ENCODE measurements at places on chromosomes 3 and 15.
A peak's percentile ranks its signal among the peaks of the same experiment; 100 is the strongest.

DNA sequence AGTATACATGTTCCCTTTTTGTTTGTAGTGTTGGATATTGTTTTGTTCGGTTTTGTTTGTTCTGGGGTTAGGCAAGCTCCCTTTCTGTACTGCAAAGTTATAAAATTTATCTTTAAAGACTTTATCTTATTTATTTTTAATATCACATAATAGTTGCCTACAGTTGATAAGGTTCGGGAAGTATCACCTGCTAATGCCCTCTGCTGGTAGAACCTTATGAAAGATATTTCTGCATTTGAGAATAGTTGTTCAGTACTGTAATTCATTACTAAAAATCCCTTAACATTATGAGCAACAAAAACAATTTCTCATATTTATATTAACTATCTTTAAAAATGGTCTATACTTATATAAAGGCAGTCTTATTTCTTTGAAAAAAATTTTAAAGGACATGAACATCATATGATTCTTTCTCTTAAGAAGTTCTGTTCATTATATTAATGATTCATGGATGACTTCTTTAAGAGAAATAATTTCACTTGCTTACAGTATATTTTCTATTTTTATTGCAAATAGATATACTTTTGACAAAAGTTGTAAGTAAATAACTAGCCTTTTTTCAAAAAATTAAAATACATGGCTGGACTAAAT lies 1126.8 kb downstream of the SI start:
- DNase-seq, result no peak

- peak; percentile 89 for DNase-seq
Measured at GRCh38 chr3:129160891-129161859, at the start of gene ISY1. Gene ISY1, minus strand, starts transcription at chr3:129161063. Its CDS starts 88 bp downstream, at chr3:129160975.

DNA sequence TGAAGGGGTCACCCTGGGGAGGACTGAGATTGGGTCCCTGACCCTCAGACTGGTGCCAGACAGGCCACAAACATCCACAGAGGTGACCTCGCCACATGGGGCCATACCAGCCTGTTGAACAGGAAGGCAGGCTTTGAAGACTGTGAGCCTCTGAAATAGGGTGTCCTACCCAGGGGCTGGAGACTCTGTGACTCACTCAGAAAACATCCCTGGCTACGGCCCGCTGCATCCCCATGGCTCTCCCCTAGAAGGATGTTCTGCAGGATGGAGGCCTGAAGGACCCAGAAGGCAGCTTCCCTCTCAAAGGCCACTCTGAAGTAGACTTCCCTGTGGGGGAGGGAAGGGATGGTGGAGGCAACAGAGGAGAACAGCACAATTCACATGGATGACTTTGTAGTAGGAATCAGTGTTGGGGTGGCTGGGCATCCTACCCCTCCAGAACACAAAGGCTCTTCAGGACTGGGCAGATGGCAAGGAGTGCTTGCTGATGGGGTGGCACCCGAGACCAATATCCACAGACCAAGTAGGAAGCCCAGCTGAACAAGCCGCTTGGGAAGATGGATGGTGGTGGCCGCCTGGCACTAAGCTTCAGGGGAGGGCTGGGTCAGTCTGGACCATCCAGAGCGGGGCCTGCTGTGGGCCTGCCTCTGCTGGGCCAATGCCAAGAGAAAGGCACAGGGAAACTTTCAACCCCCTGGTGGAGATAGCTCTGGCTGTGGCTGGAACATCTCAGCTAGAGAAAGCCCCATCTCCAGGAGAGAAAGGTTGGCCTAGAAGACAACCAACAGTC lies 37.6 kb upstream of the DUSP7 start:
- peak; percentile 45 for DNase-seq

GRCh38 chr3:10764259-10765051 lies 51.6 kb upstream of the SLC6A11 start:
- DNase-seq, result no peak

DNA sequence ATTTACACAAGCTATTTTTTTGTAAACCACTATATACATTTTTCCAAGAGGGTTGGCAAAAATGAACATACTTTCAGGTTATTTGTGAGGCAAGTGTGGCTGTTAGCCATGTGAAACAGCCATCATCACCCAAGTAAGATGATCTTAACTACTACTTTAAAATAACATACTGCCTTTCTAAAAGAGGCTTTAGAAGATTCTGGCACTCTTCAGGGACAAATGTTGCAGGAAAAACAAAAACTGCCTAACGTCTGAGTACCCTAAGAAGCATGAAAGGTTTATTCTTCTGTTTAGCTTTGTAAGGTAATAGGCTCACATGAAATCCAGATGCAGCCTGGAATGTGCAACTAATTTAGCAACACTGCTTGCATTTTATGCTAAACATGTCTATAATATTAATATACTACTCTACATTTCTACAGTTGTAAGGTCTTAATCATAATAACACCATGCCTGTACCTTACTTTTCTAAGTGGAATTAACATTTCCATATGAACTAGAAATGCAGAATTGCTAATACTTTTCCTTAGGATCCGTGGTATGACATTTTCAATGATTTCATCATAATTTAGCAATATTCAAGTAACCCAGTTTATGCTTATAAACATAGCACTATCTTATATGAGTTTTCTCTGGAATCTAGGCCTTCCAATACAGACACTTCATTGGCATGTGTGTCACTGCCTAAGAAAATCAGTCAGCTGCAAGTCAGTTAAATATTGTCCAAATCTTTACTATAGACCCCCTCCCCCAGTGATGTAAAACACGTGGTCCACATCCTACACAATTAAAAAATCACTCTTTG lies 4.5 kb upstream of the LSAMP start:
- DNase-seq, result no peak

DNA sequence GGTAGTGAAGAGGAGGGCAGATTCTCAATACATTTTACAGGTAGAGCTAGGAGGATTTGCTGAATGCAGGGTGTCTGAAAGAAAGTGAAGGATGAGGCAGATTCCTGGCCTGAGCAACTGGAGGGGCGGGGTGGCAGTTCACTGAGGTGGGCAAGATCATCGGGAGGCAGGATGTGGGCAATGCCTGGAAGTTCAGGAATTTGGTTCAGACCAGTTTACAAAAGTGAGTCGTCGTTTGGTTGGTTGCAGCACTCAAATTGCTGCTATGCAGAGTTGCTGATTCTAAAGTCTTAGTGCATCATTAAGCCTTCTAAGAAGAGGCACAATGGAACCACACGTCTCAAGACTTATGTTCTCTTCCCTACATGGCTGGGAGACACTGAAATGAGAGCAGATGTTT lies 134.0 kb downstream of the MFSD1 start:
- DNase-seq, result no peak

DNA sequence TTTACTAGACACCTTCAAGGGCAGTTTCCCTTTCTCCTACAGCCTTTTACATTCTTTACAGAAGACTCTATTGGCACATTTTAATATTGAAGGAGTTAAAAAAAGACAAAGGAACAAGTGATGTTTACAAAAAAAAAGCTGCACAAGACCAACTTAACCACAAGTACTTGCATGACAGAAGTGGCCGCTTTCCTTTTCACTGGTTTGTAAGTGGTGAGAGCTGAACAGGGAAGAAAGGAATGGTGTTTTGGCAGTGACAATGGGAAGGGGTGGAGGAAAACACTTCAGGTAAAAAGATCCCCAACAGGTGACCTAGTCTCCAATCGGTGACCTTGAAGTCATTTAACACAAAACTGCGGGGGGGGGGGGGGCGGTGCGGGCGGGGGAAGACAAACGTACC lies 1.1 kb downstream of the WDR72 start:
- no peak for DNase-seq

DNA sequence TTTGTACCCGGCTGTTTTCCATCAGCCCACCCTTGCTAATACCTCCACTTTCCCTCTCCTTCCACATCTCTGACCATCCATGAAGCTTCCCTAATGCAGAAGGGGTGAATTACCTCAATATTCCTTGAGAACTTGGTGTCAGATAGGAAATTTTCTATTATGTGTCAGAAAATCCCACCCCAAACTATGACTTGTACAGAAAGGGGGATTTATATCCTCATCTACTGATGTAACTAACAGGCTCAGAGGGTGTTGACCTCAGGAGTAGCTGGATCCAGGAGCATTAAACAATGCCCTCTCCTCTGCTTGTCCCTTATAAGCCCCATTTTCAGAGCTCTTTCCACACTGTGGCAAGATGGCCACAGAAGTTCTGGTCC lies 242.8 kb upstream of the TLE3 start:
- DNase-seq, result no peak

DNA sequence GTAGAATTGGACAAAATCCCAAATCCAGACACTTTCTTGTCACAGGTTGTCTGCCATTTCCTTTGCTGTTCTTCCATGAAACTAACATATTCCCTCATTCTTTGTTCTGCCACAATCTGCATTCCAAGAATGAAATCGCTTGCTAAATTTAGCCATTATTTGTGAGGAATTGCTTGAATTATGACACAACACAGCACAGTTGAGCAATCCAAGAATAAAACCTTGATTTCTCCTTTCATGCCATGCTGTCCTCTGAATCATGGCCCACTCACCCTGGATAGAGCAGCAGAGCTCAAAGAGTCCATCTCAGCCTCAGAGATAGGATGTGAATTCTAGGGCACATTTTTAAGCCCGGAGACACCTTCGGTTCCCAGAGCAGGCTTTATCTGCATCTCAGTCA lies 35.2 kb upstream of the GREM1 start:
- no peak for DNase-seq

DNA sequence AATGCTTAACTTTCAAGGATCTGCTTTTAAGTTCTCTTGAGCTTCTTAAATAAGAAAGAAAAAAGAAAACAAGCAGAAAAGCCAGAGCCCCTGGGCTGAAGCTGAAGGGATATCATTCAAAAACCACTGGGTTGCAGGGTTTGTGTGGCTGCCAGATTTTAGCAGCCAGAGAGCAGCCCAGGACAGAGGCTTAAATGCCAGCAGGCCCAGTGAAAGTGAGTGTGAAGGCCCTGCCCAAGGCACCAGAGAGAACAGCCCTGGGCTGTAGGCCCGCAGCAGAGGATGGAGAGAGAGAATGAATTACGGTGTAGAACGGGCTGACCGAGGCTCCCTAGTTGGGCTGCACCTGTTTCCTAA lies 106.3 kb upstream of the BOC start:
- DNase-seq, result no peak

DNA sequence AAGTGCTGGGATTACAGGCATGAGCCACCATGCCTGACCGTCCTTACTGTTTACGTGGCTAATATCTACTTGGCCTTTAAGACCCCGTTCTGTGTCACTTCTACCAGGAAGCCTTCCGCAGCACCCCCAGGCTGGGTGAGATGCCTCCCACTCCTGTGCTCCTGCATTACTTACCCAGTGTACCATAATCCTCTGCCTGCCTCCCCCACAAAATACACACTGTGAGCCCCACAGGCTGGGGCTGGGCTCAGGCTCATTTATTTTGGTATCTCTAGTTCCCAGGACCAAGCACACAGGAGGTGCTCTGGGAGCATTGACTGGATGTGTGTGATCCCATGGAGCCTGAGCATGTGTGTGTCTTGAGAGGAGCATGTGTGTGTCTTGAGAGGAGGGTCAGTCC lies 14.9 kb downstream of the MRAS start:
- no peak for DNase-seq

DNA sequence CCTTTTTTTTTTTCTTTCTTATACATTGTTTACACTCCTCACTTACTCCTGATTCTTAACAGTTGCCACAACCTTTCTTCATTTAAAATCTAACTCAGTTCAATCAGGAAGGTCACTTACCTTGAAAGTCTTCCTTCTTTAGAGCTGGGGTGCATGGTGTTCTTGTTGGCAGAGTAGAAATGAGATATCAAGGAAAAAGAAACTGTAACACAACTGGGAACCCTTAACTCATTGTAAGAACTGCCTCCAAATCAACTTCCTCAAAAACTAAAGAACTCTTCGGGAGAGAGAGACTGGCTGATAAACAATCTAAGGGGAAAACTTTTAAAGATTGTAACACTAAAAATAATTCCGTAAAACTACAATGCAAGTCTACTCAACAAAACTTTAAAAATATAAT lies 1.4 kb upstream of the APPL1 start:
- DNase-seq, result no peak

- no peak for DNase-seq
Measured at GRCh38 chr3:4581124-4581424, 87.9 kb downstream of the ITPR1 start.

- DNase-seq, result no peak
Measured at GRCh38 chr3:123518892-123519485, 65.9 kb downstream of the HACD2 start.

DNA sequence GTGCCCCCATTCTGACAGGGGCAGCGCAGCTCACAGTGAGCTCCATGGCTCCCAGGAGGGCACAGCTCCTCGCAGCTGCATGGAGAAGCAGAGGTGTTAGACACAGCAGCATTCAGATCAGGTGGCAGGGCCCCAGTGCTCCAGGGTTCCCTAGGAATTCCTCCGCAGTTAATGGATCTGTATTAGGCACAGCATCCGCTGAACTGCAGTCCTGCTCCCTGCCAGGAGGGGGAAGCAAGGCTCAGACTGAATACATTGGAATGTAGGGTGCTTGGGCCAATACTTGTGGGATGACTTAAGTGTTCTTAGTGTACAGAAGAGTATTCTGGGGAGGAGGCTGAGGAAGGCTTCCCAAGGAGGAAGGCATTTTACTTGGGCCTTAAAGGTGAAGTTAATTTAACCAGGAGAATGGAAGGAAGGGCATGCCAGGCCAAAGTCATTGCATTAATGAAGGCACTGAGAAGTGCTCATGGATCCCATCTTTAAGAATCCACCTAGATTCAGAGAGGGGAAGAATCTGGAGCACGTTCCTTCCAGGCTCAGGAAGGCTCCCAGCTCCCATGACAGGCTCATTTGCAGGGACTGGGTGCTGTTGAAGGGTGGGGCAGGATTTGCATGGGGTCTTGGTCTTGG lies 111.6 kb downstream of the RAB11A start:
- DNase-seq, result no peak

DNA sequence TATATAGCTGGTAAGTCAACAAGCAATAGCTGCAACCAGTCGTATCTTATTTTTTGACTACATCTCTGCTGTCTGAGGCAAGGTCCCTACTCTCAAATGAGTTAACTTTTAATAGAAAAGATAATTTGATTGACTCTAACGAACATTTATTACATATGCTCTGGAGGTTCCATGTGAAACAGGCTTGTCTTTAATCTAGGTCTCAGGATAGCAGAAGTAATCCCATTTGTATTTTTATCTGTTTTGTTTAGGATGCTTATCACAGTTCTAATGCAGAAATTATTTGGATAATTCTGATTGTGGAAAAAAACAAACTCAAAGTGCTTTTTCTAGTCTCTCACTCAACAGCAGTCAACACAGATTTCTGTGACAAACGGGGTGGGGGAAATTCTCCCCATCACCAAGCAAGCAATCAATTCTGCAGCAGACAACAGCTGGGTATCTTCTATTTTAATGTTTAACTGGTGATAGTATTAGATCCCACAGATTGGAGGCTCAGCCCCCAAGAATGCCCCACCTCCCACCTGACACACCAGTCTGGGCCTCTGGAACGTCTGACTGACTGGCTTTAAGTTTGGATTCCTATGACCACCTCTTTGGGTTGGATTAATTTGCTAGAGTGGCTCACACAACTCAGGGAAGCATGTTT lies 58.8 kb downstream of the ITPR1 start:
- DNase-seq, result no peak

- no peak for DNase-seq
Measured at GRCh38 chr3:43870120-43870519, 179.4 kb downstream of the ABHD5 start.

GRCh38 chr15:37055481-37055880 lies 44.9 kb downstream of the MEIS2 start:
- no peak for DNase-seq

- no peak for DNase-seq
Measured at GRCh38 chr3:66075281-66075680, 36.6 kb upstream of the MAGI1 start.
